Activated CD4-positive, alpha-beta T cell treated with anti-CD3 and anti-CD28 coated beads, Interleukin-2, Interleukin-4, amounts not matched to agents 100 ng/mL and 50 ng/mL, durations not matched to agents 16 hours and 8 hours (primary cell): ENCODE measurements at places on chromosomes 4 and X.
A peak's percentile ranks its signal among the peaks of the same experiment; 100 is the strongest.

GRCh38 chrX:25597551-25597950 is 540.6 kb upstream of the MAGEB18 start:
- DNase-seq = no peak

- no peak for DNase-seq
Observed at GRCh38 chr4:106017975-106018374, 122.7 kb downstream of the NPNT start.

- peak; percentile 2 for DNase-seq
Observed at GRCh38 chrX:81202456-81202819, 536 bp downstream of the SH3BGRL start.

DNA sequence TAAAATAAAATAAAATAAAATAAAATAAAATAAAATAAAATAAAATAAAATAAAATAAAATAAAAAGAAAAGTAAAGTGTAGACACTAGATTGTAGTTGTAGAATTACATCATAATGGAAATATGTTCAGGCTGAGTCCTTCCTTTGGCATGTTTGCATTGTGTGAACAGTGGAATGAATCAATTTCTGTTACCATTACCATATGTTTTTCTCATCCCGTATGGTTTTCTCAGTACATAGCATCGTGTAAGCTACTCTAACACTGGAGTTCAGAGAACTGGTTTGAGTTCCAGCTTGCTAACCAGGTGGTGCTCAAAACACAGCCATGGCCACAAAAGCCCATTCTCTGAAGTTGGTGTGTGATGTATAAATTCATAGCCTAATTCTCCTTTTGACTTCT is 45.9 kb downstream of the USP11 start:
- no peak for DNase-seq

- DNase-seq = no peak
Observed at GRCh38 chr4:189597341-189597740, 343.3 kb upstream of the FRG1 start.

GRCh38 chrX:111123125-111123524 is 27.1 kb downstream of the PAK3 start:
- peak; percentile 26 for DNase-seq

GRCh38 chr4:7156761-7157488 is 35.4 kb upstream of the SORCS2 start:
- no peak for DNase-seq
